ENCODE measurements at places on chromosomes 16 and 17.

GRCh38 chr16:27188633-27189032, 14.7 kb upstream of the KDM8 start:
- no peak for DNase-seq

DNA sequence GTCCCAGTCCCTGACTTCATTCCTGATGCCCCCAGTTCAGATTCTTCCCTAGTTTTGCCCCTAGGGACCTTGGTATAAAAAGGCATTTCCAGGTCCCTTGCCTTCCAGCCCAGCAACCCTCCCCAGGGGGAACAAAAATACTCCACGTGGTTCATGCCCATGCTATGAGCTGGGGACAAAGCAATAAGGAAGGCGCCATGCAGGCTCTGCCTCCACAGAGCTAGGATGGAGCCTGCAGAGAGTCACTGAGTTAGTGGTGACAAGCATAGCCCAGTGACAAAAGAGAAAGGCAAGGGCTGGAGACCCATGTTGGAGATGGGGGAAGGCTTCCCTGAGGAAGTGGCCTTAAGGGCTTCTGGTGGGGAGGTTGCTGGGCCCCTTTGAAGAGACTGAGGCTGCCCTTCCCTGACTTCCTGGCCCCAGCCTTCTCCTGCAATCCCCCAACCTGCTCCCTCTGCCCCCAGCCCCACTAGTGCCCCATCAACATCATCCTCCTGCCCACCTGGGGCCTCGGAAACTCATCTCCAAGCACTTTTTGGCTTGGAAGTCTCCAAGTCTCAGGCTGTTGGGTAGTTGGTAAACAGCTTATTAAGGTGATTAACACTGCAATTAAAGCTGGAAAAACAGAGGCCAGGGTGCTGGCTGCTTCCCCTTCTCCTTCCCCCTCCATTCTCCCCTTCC, 9.6 kb downstream of the DLX3 start:
- no peak for DNase-seq

GRCh38 chr17:70329721-70330120, 160.4 kb downstream of the KCNJ2 start:
- no peak for DNase-seq

DNA sequence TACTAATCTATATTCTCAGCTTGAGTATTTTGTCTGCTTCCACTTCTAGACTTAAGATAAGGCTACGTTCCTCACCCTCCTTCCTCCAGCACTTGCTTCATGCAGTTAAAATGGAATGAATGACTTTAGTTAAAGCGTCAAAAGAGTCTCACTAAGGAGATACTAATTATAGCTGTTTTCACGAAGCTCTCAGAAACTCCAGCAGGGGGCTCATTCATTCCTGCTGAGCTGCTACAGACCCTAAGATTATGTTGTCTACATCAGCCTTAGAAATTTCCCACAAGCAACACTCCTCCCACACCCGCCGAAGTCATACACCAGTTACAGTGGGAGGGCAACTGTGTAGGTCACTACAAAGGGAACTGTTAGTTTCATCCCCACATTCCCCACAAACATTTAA, 57.0 kb upstream of the KIFC3 start:
- DNase-seq, result no peak

DNA sequence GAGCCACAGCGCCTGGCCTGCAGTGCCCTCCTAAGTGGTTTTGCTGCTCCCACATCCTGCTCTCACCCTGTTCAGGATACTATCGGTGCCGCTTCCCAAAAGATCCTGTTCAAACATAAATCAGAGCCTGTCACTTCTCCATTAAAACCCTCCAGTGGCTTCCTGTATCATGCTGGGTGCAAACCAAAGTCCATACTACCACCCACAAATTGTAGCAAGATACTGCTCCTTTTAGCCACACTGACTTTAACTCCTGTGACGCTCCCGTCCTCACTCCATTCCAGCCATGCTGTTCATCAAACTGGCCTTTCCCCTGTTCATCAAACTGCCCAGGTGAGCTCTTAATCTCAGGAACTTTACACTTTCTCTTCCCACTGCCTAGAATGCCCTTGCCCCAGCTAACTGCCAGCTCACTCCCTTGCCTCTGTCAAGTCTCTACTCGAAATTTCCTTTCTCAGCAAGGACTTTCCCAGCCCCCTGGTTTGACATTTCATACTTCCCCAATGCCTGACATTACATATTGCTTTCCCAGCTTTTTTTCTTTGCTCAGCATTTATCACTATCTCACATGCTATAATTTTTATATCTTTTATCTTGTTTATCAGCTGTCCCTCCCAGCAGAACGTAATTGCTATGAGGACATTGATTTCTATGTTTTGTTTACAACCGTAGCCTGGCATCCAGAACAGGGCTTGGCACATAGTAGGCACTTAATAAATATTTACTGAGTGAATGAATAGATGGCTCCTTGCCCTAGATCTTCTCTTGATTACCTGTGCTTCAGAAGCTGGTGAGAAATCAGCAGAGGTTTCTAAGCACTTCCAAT, 44.3 kb upstream of the SMURF2 start:
- DNase-seq, result no peak

DNA sequence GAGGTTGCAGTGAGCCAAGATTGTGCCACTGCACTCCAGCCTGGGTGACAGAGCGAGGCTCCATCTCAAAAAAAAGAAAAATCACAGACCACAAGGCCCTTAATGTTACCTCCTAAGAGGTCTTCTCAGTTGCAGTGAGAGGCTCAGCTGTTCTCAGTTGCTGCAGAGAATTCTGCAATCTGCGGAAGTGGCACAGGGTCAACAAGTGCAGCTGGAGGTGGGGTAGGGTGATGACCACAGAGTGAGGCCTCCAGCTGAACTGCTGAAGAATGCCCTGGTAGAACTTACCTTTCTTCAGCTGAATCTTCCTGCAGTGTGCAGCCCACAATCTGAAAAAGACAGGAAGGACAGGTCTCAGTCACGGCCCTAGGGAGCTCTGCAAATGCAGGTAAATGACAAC, 26.3 kb downstream of the CNTNAP1 start:
- no peak for DNase-seq

GRCh38 chr17:29176558-29177351, 3.4 kb downstream of the MYO18A start:
- no peak for DNase-seq

DNA sequence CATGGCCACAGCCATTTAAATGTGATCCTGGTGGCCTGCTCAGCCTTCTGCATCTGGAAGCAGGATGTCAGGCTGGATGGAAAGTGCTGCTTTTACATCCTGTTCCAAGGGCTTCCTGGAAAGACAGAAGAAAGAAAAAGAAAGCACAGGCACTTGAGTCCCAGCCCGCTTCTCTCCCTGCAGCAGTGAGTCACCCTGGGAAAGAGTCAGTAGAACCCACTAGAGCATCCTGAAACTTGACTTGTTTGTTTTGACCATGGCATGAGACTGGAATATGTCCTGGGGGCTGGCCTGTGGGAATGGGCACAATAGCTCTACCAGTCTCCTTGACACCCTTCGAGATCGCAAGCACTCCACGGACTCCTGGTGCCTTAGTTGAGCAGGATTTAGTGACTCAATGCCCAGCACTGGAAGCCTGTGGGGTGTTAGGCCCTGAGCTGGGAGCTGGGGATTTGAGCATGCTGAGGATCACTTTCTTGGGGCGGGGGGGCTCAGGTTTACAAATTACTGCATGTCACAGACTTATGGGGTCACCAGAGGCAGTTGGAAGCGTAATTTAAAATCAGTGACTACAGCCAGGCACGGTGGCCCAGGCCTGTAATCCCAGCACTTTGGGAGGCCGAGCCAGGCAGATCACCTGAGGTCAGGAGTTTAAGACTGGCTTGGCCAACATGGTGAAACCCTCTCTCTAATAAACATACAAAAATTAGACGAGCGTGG, 22.1 kb upstream of the GNA13 start:
- DNase-seq, result no peak
